Breast epithelium (tissue), 4 donors: ENCODE measurements at places on chromosomes 16 and 17.

DNA sequence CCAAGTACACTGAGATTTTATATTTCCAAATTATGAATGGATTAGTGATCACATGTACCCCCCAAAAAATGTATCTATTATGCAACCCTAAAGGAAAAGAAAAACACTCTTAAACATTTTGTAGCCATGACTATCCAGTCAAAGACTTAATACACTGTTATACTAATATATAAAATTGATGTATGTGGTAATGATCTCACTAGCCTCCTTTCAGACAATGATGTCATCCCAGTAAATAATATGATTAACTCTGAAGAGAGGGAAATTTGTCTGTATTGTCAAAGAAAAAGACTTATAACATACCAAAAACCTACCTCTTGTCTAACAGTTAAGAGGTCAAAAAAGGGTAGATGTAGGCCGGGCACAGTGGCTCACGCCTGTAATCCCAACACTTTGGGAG, 80.7 kb downstream of the USP32 start:
- no peak for DNase-seq

- DNase-seq, result no peak
Measured at GRCh38 chr17:6376931-6377361, 58.0 kb downstream of the AIPL1 start.

GRCh38 chr17:73466704-73467433, 155.1 kb upstream of the CDC42EP4 start:
- no peak for DNase-seq

DNA sequence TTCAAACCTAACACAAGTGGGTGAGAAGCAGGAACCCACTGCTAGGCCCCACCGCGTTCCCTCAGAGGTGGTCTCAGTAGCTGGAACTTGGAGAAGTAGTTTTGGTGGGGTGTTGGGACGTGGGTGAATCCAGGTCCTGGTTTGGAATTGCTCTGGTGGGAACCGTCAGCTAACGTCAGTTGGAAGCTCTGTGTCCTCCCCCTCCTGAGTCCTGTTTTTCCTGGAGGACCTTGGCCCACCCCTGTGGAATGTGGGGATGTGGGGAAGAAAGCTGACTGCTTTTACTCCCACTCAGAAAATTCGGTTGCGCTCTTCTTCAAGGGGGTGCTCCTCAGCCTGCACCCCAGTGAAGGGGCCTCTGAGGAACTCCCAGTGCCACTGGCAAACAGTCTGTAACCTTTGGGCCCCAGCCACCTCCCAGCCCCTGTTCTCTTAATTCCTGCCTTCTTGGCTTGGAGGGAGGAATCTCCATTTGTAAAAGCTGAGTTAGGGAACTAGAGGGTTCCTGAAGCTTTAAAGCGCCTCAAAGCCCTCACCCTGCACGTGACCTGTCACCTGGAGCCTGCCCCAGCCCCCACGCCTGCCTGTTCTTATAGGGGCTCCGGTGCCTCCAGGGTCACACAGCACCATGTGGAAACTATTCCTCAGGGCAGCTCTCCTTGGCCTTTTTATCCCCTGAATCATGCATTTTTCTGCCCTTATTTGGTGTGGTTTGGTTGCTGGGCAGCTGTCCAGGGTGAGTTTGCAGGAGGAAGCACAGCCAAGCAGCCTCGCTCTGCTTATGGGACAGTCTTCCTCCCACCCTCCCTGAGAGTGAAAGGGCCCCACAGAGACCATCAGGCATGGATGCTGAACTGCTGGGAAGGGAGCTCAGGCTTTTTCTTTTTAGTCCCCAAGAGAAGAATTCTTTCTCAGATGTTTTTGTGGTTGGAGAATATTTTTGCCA, 16.2 kb upstream of the NAGLU start:
- DNase-seq, result peak; percentile 83

DNA sequence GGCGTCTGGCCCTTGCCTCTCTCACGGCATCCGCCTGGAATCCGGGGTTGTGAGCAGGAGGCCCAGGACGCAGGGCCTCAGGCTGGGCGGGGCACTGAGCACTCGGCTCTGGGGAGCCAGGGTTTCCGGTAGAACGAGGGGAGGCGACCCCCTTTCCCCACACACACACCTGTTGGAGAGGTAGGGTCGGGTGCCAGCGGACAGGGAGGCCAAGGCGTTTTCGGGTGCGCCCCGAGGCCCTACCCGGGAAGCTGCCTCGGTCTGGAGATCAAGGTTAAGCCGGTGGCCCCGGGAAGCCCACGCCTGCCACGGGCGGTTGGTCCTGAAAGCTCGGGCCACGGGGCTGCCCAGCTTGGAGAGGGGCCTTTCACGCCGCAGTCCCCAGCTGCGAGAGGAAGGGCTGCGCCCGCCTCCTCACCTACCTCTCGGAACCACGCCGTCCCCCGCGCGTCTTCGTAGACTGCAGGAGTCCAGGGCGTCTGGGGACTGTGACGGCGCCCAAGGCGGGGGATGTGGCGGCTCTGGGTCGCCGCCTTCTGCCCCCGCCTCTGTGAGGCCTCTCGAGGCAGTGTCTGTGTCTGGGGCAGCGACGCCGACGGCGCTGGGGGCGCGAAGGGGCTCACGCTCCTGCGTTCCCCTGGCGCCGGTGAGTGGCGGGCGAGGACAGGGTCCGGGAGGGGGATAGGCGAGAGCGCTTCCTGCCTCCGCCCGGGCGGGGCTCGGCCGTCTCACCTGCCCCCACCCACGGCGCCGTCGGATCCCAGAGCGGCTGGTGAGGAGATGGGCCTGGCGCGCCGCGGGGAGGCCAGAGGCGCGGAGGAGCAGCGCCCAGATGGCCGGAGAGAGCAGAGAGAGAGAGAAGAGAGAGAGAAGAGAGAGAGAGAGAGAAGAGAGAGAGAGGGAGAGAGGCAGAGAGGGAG, 20.3 kb upstream of the HOXB9 start:
- no peak for DNase-seq
